ENCODE measurements at places on chromosomes 16 and 17. TPM values are rescaled to one million over a fixed set of nuclear protein-coding genes. Genes with fewer than 3 reads are reported as not detected.

HS3ST3A1 gene
- total RNA-seq: 3.2 TPM

ARL5C gene
- not detected for total RNA-seq

C17orf50 gene
- total RNA-seq: not detected

ALOX12 gene
- total RNA-seq: 1.9 TPM

- no peak for DNase-seq
These were observed 75.6 kb upstream of the PLCG2 start for GRCh38 chr16:81703177-81704155.

DNA sequence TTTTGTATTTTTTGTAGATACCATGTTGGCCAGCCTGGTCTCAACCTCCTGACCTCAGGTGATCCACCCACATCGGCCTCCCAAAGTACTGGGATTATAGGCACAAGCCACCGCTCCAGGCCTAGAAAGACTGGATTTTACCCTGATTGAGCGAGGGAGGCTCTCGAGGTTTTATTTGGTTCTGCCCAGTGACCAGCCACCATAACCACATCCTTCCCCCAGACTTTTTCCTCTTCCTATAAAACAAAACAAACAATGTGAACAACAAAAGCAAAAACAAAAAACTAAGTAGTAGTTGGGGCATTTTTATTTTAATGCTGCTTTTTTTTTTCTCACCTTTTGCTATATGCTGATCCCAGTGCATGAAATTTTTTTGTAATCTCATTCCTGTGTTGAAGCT, 509.6 kb downstream of the MAF start:
- DNase-seq: no peak

DNA sequence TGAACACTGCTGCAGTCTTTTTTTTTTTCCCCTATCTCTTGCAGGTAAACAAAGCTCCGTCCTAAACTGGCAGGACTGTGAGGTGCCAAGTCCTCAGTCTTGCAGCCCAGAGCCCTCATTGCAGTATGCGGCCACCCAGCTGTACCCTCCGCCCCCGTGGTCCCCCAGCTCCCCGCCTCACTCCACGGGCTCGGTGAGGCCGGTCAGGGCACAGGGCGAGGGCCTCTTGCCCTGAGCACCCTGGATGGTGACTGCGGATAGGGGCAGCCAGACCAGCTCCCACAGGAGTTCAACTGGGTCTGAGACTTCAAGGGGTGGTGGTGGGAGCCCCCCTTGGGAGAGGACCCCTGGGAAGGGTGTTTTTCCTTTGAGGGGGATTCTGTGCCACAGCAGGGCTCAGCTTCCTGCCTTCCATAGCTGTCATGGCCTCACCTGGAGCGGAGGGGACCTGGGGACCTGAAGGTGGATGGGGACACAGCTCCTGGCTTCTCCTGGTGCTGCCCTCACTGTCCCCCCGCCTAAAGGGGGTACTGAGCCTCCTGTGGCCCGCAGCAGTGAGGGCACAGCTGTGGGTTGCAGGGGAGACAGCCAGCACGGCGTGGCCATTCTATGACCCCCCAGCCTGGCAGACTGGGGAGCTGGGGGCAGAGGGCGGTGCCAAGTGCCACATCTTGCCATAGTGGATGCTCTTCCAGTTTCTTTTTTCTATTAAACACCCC, 13.8 kb downstream of the IL34 start:
- no peak for DNase-seq

DNA sequence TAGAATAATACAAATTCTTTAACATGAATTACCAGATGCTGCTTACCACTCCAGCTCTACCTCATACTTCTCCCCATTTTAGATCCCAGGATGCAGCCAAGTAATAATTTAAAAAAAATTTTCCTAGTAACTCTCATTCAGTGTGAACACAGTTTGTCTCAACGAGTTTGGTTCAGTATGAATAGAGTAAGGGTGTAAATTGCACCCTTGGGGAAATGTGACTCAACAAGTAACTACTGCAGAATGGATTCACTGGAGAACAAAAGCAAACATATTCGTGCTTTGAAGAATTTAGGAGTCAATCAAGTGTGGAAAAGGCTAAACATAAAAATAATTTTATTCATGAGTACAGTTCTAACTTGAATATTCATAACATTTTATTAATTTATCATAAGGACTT, 23.0 kb downstream of the KCNJ16 start:
- DNase-seq: no peak

GRCh38 chr17:8859027-8859803, 8.3 kb downstream of the PIK3R6 start:
- DNase-seq: peak; percentile 31

GRCh38 chr17:19727501-19728078, 11.2 kb upstream of the SLC47A2 start:
- no peak for DNase-seq
